ENCODE measurements at places on chromosomes 11 and 22. TPM values are rescaled to one million over a fixed set of nuclear protein-coding genes. Genes with fewer than 3 reads are reported as not detected.

DNA sequence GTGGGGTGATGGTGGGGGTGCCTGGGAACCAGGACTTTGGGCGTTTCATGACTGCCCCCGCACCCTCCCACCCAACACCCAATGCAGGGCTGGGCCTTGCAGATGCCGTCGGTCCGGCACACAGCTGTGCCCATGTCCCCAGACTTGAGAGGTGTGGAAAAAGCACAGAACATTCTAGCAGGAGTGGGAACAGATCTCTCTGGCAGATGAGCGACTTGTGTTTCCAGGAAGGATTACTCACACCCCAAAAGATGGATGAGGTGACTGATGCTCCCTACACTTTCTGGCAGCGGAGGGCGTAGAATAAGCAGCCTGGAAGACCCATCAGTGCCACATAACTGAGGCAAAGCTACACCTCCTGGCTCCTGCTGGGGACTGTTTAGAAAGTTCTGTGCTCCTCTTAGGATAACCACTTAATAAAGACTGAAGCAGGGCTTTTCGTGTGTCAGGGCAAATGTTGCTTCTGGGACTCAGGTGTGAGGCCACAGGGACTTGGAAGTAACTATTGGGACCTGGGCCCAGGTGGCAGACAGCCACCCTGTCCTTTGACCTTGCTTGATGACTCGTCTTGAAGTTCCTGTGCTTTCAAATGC is 24.2 kb downstream of the FBLN1 start:
- DNase-seq: no peak

GRCh38 chr11:86372586-86372985 is 2.1 kb upstream of the CCDC81 start:
- DNase-seq: no peak

GRCh38 chr11:119126675-119127268 is 5.4 kb downstream of the HINFP start:
- DNase-seq: no peak

GRCh38 chr11:103529181-103529684 is 420.0 kb downstream of the DYNC2H1 start:
- DNase-seq: no peak

DNA sequence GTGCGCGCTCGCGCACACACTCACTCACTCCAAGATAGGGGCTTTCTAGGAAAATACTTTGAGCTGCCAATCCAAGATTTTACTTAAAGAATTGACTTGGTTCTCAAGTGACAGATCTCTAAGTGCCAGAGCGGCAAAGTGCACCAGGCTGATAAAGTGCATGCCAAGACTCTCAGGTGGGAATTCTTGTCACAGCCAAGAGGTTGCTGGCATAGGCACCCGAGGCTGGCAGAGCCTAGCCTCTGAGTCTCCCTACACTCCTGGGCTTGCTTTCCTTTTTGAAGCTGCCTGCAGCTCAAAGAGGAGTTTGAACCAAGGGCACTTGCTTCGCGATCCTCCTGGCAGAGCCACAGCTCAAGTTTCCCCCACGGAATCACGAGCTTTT is 2.5 kb upstream of the ADM start:
- no peak for DNase-seq

DNA sequence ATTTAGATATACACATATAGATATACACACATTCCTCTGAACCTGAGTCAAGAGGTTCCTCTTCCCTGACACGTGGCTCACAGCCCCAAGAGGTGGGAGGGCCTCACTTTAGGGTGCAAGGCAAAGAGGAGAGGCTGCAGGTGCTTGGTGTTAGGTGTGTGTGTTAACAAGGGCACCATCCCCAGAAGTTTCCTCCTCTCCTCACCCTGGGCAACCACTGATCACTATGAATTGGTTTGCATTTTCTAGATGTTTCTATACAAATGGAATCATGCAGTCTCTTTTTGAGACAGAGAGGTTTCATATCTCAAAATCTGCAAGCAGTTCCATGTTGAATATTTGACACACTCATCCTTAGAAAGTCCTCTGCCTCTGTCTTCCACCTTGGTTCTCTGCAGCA is 120.9 kb upstream of the NECTIN1 start:
- DNase-seq: no peak

DNA sequence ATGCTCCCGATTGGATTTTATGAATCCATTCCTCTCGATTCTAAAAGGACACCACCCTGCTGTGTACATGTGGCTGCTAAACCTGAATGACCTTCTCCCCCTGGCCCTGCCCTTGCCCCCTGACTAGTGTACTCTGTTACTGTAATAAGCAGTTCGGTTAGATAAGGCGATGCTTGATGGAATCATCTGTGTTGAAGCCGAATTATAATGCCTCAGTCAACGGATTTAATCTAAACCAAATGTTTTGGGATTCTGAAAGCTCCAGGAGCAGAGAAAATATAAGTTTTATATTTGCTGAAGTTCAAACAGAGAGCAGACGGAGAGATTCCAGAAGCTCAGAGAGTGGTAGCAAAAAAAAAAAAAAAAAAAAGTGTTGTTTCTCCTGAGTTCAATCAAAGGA is 275.4 kb upstream of the MPPED2 start:
- no peak for DNase-seq

GRCh38 chr11:125397421-125397820 is 98.6 kb downstream of the FEZ1 start:
- peak; percentile 49 for DNase-seq

Gene DBX1
- not detected for total RNA-seq

DNA sequence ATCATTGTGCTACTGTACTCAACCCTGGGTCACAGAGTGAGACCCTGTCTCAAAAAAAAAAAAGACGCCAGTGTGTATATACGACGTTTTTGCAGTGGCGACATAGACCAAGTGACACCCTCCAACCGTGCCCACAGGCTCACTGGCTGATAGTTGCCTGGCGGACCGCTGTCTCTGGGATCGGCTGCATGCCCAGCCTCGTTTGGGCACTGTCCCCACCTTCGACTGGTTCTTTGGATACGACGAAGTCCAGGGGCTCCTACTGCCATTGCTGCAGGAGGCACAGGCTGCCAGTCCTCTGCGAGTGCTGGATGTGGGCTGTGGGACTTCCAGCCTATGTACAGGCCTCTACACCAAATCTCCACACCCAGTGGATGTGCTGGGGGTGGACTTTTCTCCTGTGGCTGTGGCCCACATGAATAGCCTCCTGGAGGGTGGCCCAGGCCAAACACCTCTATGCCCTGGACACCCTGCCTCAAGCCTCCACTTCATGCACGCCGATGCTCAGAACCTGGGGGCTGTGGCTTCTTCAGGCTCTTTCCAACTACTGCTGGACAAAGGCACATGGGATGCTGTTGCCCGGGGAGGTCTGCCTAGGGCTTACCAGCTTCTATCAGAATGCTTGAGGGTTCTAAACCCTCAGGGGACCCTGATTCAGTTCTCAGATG is 1.3 kb downstream of the CSKMT start:
- no peak for DNase-seq

DNA sequence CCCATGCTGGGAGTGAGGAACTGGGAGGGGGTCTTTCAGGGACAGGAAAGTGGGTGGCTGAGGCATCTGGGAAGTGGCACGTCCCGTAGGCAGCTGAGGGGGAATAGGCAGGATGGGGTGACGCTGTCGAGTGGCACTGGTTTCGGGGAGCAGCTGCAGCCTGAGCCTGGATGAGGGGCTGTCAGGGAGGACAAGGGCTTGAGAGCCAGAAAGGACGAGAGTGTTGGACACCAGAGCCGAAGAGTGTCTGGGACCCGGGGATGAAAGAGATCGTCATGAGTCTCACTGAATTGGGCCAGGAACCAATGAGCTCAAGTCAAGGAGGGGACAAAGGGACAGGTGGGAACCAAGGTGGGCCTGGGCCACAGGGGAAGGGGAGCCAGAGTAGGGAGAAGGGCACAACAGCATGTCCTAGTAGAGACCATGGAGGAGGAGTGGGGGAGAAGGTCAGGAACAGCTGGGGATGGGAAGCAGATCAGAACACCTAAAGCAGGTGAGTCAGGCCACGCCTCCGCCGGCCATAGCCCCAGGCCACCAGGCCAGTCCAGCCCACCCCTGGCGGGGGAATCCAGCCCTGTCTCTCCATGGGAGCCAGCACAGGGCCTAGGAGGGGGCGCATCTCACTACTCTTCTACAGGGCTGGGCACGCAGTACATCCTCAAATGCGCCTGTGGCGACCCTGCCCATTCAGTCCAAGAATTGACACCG is 4.2 kb downstream of the RAB3IL1 start:
- peak; percentile 67 for DNase-seq

Gene RIMBP3C
- total RNA-seq: not detected

GRCh38 chr11:128502726-128503125 is 84.6 kb downstream of the ETS1 start:
- no peak for DNase-seq

DNA sequence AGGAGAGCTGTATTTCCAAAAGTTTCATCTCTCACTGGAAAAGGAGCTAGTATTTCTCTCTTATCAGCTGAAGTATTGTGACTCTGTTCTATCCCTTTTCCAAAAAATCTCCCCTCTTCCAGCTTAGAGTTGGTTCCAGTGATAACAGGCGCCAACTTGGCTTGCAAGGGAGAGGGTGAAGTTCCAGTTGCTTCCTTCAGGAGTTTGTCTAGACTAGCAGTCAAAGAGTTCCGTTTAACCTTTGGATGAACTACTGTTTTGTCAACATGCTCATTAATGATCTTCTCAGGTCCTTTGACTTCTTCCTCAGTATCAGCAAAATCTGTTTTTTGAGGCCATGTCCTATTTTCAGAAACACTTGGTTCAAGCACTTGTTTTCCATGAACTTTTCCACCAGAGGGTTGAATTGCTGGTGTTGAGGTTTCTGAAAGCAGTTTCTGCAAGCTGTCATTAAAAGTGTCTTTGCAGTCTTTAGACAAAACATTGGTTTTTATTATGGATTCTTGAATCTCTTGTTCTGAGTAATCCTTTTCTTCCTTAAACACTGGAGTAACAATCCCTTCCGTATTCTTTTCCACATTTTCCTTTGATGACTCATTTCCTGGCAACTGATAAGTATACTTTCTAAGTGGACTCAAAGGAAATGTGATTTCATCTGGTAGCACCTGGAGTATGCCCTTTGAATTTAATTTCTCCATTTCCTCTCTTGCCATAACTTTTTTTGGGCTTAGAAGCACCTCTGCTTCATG is 39.7 kb upstream of the CCDC89 start:
- no peak for DNase-seq

- peak; percentile 86 for DNase-seq
Measured at GRCh38 chr11:120172054-120172911, 34.4 kb upstream of the TRIM29 start.

Gene MUC2
- total RNA-seq: not detected

Gene IFTAP
- 15.6 TPM for total RNA-seq

GRCh38 chr11:45929486-45930030 is 7.1 kb downstream of the LARGE2 start:
- DNase-seq: peak; percentile 66

Gene OR52N4
- total RNA-seq: not detected

Gene THRSP
- total RNA-seq: not detected

DNA sequence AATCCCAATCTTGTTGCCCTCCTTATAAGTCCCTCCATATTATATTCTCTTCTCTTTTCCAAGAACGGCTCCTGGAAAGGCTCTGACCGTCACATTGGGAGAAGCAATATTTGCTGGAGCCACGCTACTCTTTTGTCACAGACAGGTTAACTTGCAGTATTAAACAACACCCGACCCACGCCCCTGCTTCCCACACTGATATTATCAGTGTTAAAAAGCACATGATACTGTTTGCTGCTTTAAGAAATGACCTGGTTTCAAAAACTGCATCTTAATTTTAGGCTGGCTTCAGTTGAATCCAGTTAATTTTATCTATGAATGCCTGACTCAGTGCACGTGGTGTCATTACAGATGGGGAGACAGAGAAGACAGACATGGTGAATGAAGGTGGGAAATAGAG is 3.1 kb downstream of the FLI1 start:
- no peak for DNase-seq

DNA sequence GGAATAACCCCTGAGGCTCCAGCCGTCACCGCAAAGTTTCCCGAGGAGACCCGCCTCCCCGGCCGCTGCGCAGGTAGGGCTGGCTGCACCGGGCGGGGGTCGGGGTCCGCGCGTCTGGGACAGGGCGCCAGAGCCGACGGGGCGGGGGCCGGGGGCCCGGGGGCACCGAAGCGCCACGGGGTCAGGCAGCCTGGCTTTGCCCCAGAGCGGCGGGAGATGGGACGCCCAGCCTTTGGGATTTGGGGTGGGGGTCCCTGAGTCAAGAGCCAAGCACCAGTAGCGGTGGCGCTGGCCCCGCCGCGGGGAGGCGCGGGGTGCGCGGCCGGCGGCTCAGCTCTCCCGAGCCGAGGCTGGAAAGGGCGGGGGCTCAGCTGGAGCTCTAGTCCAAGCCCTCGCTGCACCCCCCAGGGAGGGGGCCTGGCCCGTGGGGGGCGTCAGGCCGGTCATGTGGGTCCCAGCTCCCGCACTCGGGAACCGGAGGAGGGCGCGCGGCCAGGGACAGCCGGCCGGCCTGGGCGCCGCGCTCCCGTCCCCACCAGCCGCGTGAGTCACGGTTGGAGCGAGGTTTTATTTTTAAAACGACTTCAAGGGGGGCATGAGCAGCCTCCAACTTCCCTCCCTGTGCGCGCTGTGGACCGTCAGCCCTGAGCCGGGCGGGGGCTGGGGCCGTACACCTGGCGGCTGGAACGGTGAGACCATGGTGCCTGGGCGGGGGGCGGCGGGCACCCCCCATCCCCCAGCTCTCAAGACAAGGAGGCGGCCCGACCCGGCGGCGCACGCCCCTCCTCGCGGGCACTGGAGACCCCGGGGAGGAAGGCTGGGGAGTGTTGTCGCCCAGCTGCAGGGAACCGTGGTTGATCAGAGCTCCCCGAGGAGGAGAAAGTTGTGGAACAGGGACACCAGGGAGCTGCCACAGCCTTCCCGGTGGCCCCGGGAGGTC is 626 bp downstream of the FLRT1 start:
- no peak for DNase-seq

GRCh38 chr22:39419096-39419495 is 19.5 kb downstream of the TAB1 start:
- peak; percentile 67 for DNase-seq

DNA sequence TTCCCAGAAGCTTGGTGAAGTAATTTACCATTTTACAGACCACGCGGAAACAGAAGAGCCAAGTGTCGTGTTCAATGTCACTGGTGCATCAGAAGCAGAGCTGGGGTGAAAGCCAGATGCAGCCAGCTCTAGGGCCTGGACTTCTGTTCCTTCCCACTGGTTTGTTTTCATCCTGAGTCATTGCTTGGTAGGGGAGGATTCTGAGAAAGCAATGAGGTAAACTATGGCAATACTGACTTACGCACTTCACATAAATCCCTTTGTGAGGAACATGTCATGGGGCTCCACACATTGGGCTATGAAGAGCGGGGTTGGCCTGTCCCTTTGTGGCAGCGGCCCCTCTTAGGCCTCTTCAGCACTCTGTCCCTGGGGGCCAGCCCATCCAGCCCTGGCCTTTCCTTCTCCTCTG is 52.4 kb upstream of the RBFOX2 start:
- DNase-seq: peak; percentile 87

Gene SYCE3
- total RNA-seq: not detected

DNA sequence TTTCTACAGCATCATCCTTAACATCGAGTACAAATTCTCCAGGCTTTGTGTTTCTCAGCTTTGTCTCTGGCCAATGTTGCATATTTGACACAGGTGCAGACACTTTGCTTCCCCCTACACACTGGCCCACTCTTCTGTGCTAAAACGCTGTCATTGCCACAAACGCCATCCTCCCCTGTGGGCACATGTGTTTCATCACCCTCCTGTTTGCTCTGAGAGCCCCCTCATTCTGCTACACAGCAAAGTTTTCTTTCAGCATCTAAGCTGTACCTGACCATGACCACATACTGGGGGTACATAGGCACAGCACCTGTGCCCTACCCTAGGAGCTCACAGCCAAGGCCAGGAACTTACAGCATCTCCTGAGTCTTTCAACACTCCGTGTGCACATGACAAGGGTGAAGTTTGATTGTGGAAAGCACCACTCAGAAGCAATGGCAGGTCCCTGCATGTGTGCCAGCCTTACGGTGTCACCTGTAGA is 7.9 kb upstream of the IGLL5 start:
- DNase-seq: no peak

GRCh38 chr22:27538666-27539065 is 262.9 kb downstream of the MN1 start:
- DNase-seq: no peak
